ENCODE measurements at places on chromosomes 11 and 22.

DNA sequence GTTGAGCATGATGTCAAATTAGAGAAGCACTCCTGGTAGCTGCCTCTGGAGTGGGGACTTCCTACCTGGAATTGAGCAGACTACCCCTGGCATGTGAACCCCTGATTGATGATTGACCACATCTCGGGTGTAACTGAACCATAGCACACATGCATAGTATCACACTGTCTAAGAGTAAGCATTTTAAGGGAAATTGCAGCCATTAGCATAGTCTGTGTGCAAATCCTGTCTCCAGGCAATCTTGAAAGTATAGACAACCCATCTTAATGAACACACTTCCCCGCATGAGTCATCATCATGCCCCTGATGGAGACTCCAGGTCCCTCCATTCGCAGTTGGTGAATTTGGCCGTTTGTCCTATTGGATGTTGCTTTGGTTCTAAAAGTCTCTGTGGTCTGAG lies 131.3 kb downstream of the C11orf91 start:
- no peak for DNase-seq

DNA sequence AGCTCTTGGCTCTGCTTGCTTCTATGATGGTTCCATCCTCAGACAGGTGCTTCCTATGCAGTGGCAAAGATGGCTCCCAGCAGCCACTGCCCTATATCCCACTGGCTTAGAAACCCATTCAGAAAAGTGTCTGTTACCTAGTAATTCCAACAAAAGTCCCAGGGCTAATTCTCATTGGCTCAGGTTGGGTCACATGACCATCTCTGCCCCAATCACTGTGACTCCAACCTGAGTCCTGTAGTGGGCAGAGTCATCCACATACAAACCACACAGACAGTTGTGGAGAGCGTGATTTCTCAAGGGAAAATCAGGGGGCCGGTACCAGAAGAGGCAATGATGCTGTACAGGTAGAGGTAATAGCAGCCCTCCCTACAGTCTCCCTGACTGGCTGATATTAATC lies 67.5 kb downstream of the LHFPL7 start:
- no peak for DNase-seq

- no peak for DNase-seq
Observed at GRCh38 chr11:68651208-68651984, 32.9 kb upstream of the GAL start.

- no peak for DNase-seq
Observed at GRCh38 chr11:77661670-77662069, 24.1 kb upstream of the CLNS1A start.

DNA sequence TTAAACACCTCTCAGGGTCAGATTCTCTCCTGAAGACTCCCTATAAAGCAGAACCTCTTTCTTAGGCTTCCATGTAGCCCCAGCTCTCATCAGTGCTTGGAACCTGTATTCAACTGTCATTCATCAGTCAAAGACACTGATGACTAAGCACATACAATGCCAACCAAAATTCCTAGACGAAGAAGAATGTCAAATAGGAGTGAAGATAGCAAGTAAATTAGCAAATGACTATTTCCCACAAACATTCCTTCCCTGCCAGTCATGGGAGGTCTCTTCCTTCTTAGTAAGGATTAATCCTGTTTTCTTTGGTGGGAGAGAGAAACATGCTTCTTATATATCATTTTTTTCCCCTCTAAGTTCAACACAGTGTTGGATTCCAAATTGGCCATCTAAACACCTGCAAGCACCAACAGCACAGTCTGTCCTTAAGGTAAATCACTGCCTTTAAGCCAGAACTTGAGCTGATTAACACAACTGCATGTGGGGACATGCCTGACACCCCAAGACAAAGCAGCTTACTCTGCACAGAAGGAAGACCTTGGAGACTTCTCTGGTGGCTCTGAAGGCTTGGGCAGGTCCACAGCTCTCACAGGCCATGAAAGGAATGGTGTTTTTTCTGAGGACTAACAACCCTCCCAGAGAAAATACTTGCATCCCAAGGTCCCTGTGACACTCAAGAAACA lies 47.5 kb upstream of the ME3 start:
- DNase-seq = no peak

DNA sequence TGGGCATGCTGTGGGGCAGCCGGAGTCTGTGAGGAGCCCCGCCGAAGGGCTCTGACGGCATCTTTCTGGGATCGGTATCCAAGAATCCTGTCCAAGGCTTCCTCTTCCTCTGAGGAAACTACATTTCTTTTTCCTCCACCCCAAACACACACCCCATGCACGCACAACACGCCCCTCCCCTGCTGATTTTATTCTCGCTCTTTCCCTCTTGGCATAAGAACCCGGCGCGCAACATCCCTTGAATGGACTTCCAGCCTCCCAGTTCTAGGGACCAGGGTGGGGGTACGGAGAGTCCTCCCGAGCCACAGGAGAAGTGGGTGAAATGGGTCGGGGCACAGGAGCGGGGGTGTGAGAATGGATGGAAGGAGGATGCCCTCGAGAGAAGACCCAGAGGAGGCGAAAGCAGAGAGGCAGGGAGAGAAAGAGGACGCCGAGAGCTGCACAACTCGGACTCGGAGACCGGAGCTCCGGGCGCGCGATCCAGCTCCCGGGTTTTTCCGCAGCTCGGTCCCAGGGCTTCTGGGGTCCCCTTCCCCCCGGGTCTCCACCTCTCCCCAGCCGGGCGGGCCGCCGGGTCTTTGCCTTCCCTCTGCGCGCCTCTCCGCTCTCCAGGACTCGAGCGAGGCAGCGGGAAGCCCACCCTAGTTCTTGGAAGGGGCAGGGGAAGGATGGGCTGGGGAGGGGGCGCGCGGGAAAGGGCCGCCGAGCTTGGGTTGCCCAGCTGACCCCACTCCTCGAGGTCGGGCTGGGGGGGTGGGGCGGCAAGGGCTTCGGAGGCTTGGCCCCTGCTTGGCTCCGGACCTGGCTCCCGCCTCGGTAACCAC lies 1.5 kb upstream of the LARGE1 start:
- DNase-seq = no peak

- no peak for DNase-seq
Observed at GRCh38 chr11:124879493-124880289, 14.5 kb downstream of the ROBO3 start.

DNA sequence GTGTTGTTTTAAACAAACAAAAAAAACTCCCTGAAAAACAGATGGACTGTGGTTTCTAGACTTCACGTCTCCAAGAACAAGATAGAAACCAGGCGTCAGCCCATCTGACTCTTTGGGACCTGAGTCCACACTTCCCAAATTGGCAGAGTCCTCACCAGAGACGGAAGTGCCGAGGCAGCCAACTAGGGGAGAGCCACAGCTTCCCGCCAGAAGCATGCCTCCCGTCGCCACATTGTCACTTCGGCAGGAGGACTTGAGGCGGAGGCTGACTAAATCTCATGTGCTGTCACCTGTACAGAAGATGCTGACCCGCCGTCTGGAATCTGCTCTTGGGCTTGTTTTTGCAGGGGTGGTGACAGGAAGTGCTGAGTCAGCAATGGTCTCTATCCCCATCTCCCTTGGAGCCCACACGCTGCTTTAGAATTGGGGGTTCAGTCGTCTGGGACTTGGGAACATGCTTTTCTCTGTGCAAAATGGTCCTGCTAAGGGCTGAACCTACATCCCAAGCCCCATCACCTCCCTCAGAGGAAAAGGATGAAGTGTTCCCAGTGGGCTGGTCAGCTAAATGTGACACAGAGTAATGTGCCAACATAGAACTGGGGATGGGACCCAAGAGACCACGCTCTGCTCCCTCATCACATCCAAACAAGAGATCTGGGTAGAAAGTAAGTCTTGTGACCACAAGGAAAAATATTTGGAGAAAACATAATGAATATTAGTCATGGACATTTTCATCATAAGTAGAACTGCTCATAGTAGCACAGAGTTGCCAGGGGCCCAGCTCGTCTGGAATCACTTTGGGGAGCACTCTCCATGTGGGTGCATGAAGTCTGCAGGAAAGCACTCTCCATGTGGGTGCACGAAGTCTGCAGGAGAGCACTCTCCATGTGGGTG lies 152.9 kb downstream of the SNX19 start:
- no peak for DNase-seq

DNA sequence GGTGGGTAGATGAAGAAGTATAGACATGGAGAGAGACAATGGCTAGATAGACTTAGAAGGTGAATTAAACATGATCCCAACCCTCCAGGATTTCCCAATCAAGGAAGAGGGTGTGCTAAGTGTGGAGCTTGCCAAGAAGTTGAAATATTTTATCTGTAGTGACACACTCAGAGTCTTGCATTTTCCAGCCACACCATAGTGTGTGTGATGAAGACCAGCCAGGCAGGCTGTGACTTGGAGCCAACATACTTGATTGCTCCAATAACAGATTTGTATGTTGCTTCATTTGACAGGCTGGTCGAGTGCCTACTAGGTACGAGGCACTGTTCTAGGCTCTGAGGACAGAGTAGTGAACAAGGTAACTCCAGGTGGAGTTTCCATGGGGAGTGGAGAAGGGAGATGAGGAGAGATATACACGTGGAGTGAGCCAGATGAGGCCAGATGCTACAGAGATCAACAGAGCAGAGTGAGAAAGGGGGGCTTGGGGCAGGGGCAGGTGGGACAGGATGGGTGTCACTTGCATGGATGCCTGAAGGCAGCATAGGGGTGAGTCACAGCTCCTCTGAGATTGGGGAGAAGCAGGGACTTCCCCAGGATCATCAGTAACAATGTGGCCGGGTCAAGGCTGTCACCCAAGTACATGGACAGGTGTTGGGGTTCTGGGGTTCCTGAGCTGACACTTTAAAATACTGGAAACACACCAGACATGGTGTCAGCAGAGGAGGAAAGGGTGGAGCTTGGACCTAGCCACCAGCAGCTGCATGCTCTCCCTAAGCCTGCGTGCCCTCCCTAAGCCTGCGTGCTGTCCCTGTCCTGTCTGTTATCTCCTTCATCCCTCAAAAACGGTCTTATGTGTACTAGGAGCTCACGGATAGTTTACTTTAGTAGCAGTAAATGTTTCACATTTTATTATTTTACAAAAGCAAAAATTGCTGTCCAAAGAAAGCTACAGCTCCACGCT lies 23.6 kb downstream of the PDGFB start:
- DNase-seq = no peak

DNA sequence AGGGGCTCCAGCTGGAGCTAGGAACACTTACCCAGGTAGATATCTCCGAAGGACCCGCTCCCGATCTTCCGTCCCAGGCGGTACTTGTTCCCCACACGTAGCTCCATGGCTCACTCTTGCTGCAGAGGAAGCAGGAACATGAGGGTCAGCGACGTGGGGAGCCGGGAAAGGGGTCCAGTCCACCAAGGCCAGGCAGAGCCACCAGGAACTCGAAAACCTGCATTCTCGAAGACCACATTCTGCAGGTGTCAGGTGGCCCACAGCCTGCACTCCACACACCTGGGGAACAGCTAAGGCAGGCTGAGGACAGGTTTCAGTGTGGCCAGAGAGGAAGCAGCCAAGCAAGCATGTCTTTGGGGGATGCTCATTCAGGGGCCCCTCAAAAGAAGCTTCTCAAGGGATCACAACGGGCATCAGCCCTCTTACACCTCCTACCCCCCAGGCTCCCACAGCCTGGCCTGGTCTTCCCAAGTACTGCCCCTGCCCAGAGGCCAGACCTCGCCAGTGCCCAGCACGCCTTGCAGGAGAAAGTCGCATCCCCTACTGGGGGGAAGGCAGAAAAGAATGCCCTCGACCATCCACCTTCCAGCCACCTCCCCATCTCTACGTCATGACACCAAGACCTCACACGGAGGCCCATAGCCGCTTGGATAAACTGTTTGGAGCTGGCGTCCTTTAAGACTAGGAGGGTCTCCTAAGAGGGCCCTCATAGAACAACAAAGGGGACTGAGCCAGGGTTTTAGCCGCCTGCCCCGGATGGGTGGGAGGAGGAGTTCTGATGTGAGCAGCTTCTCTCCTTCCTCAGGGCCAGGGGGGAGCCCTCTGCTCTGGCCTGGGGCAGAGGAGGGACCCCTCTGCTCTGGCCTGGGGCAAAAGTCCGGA lies 2.9 kb downstream of the CSNK1E start:
- DNase-seq = no peak

GRCh38 chr11:57546451-57546850 lies 9.1 kb downstream of the SMTNL1 start:
- no peak for DNase-seq

DNA sequence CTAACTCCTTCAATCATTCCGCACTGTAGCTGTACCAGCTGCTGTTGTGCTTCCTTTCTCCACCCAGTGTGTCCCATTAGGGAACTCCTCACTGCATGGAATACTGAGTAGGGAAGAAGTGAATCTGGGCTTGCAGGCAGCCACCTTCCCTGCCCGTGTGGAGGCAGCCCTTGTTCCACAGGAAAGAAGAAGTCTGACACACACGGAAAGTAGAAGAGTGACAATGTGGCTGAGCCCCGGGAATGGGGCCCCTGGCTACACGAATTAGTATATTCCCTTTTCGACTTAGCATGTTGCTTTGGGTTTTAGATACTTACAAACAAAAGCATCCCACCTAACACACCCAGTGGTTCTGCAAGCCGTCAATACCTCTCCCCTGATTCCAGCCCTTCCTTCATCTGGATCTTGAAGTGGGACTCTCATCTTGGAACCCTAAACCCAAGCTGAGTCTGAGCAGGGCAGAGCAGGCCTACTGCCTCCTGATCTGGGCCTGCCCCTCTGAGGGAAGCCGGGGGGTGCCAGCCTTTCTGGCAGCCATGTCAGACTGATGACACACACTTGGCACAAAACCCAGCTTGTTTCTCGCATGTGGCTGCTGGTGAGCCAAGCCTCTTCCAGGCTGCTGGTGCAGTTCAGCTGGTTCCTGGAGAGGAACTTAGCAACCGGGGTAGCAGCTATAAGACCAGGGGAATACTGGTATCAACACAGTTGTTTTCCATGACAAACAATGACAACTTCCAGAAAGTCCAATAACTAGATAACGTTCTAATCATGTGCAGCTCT lies 71.6 kb downstream of the C11orf58 start:
- no peak for DNase-seq

- no peak for DNase-seq
Observed at GRCh38 chr11:120034881-120035630, 102.9 kb downstream of the TRIM29 start.

GRCh38 chr22:46665151-46665695 lies 45.0 kb downstream of the GRAMD4 start:
- DNase-seq = no peak

DNA sequence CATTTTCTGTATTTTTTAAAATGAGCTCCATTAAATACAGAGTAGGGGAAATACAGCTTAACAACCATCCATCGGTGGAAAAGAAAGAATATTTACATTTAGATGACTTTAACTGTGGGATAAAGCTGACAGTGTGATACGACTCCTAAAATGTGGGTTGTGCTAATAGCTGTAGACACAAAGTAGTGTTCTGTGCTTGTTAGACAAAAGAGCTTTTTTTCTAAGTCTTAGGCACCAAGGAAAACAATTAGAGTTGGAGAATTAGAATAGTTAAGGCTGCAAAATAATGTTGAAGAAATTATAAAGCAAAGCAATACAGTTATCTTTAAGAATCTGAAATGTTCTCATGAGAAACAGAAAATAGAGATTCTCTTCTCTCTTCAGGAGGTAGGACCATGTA lies 307.7 kb upstream of the KIRREL3 start:
- DNase-seq = no peak

GRCh38 chr11:114044042-114044871 lies 15.3 kb upstream of the ZBTB16 start:
- no peak for DNase-seq

DNA sequence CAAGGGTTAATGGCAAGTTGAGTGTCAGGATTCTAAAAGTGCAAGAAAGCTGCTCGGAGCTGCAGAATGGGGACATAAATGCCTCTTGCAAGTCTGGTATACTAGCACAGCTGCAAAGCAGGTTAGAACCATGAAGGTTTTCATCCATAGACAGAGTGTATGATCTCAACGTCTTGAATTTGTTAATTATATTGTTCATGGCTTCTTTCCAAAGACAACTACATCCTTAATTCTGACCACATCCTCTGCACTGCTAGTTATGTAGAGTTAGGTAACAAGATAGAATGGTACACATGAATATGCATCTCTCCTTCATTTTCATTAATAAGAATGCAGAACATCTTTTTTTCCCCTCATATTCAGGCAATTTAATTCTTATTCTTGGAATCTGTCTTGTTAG lies 34.2 kb downstream of the EXPH5 start:
- DNase-seq = peak; percentile 44

Data from SK-N-MC (cell line).